ENCODE measurements at places on chromosomes 2 and 18.

GRCh38 chr2:179661986-179662385 is 199.4 kb downstream of the ZNF385B start:
- no peak for DNase-seq

GRCh38 chr2:29047083-29047845 is 27.1 kb downstream of the PCARE start:
- DNase-seq: no peak

GRCh38 chr2:144459937-144460336 is 60.0 kb downstream of the ZEB2 start:
- no peak for DNase-seq

GRCh38 chr2:230957756-230958391 is 32.8 kb upstream of the GPR55 start:
- no peak for DNase-seq

GRCh38 chr2:44169155-44169898 is 652 bp downstream of the PPM1B start:
- peak; percentile 71 for DNase-seq

DNA sequence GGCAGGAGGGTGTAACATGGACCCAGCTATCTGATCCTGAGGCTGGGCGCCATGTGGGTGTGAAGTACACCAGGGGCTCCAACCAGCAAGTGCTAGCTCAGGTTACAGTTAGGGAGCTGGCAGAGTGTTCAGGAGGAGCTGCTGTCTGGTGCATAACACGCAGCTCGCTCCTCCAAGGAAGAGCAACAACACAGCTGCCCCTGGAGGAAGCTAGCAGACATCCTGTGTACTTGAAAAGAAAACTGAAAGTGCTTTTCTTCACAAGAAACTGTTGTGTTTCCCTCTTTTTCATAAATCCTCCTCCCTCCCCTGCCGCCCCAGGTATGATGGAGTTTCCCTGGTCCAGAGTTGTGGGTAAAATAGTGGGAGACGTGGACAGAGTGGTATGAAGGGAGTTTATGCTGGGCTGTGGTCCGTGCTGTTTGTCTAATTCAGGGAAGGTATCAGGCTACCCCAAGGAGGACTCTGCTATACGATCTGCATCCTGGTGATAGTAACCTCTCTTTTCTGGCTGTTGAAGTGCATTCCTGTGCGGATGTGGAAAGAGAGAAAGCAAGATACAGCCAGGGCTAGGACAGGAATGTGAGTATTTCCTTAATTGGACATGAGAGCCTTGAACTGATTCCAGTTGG is 6.1 kb upstream of the LBH start:
- peak; percentile 47 for DNase-seq

- no peak for DNase-seq
Measured at GRCh38 chr2:226489775-226490541, 309.7 kb downstream of the IRS1 start.

DNA sequence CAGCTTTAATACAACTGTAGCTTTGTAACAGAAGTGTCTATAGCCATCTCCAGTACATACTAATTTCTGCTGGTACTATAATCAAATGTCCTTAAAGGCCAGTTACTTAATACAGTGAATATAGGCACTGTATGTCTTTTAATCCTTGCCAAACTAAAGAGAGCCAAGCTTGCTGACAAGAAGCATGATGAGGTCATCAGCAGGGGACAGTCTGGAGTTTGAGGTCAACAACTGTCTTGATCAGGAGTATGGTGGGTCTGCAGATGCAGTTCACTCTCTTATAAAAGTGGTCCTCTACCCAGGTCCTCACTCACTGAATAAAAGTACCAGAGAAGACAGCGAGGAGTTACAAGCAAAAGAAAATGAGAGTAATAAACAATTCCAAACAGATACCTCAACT is 219.1 kb downstream of the WDPCP start:
- no peak for DNase-seq

GRCh38 chr2:40032650-40033319 is 253.7 kb upstream of the THUMPD2 start:
- no peak for DNase-seq

GRCh38 chr18:60812921-60813320 is 440.3 kb upstream of the MC4R start:
- no peak for DNase-seq

- DNase-seq: no peak
Measured at GRCh38 chr2:128172191-128172590, 81.2 kb downstream of the UGGT1 start.

GRCh38 chr2:231413921-231414476 is 18.5 kb downstream of the B3GNT7 start:
- DNase-seq: no peak

GRCh38 chr2:229920011-229920641 is 1.7 kb downstream of the TRIP12 start:
- no peak for DNase-seq

GRCh38 chr2:128598862-128599441 is 280.3 kb upstream of the HS6ST1 start:
- DNase-seq: no peak

DNA sequence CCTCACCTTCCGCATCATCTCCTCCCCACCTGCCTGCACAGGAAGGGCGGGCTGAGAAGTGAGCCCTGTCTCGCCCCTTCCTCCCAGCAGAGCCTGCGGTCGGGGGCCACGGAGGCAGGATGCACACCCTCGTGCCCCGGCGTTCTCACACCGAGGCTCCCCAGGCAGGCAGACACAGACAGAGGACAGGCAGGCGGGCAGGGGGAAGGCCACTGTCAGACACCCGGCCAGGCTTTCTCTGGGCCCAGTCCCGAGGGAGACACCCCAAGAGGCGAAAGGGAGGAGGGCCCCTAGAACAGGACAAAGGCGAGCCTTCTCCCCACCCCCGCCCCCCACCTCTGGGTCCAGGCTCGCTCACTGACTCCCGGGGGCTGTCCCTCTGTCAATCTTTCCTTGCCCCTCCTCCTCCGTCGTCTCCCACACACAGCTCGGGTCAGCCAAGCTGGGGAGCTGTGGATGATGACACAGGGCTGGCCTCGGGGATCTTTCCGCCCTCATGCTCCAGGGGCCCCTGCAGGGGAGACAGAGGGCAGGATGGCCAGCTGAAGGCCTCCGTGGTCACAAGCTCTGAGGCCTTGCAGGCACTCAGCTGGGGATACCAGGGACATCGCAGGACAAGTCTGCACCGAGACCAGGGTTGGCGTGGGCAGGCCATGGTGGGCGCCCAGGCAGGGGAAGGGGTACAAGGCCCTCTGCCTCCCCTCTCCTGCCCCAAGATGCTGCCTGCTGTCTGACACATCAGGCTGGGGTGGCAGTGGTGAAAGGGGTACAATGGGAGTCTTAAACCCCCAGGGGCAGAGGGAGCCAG is 24.9 kb downstream of the BIN1 start:
- DNase-seq: peak; percentile 88

GRCh38 chr2:166784296-166784946 is 103.9 kb upstream of the XIRP2 start:
- no peak for DNase-seq
